SK-N-SH (cell line): ENCODE measurements at places on chromosomes 13 and 19. TPM values are rescaled to one million over a fixed set of nuclear protein-coding genes. Genes with fewer than 3 reads are reported as not detected.

Gene GSX1
- not detected in 2 replicates for polyA plus RNA-seq

Gene C5AR1
- polyA plus RNA-seq = 1.2 and 1.3 TPM in 2 replicates

Gene CGB2
- polyA plus RNA-seq = 0.50 and 0.64 TPM in 2 replicates

Gene PEAK3
- not detected in 2 replicates for polyA plus RNA-seq

Gene NDUFA13
- 1,643 and 1,828 TPM in 2 replicates for polyA plus RNA-seq

Gene PCP2
- not detected in 2 replicates for polyA plus RNA-seq

Gene GRIK5
- 0.71 and 2.4 TPM in 2 replicates for polyA plus RNA-seq

Gene ARHGAP45
- polyA plus RNA-seq = 2.8 and 4.2 TPM in 2 replicates

Gene OLFM4
- not detected in 2 replicates for polyA plus RNA-seq

Gene TSEN34
- polyA plus RNA-seq = 82.1 and 84.1 TPM in 2 replicates
